H9 (cell line): ENCODE measurements at places on chromosomes 2 and 18. TPM values are rescaled to one million over a fixed set of nuclear protein-coding genes. Genes with fewer than 3 reads are reported as not detected.

FARP2 gene
- 31.0 and 33.9 TPM in 2 replicates for total RNA-seq

PDCD1 gene
- 1.4 and 1.6 TPM in 2 replicates for total RNA-seq

TXNL4A gene
- total RNA-seq = 163 and 164 TPM in 2 replicates

SCN2A gene
- 0.24 and 0.46 TPM in 2 replicates for total RNA-seq

- DNase-seq = no peak
Observed at GRCh38 chr2:66001538-66001937, 433.4 kb upstream of the MEIS1 start.

GRCh38 chr2:202178346-202178958 is 59.9 kb downstream of the SUMO1 start:
- DNase-seq = peak; percentile 60
